Activated T-cell treated with anti-CD3 and anti-CD28 coated beads for 24 hours (primary cell): ENCODE measurements at places on chromosomes 16 and 17.

DNA sequence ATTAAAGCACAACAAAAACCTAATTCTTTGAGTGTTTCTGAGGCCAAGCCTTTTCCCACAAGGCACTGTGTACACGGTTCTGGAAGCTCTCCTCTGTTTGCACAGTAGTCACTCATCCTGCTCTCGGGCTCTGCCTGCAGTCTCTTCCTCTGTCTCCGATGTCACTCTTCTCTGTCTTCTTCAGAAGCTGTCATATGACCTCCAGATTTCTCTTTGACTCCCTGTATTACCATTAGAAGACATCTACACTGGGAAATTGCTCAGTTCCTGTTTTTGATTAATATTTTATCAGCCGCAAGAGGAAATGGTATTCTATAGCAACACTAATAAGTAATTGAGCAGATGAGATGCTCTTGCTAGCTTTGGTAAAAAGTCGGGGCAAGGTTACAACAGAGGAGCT, 422.9 kb downstream of the WWOX start:
- DNase-seq, result no peak

DNA sequence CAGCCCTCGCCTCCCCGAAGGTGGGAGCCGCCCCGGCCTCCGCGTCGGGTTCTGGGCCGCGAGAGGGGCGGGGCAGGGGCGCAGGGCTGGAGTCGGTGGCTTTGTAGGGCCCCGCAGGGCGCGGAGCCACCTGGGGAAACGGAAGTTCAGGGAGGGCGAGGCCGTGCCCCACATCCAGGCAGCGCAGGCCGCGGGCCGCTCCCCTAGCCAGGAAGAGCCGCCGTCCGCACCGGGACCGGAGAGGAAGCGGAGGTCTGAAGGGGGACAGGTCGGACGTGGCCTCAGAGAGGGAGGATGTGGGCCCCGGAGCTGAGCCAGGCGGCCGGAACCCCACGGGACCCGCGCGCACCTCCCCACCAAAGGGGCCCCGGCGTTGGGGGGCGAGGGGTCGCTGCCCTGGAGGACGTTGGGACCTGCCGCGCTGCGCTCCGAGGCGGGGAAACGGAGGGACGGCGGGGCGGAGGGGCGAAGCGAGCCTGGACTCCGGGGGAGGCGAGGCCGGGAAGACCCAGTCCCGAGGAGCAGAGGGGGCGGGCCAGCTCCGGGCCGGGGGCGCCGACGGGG, 482 bp upstream of the SLC16A3 start:
- peak; percentile 26 for DNase-seq

GRCh38 chr16:49662569-49662968, 193.3 kb downstream of the ZNF423 start:
- no peak for DNase-seq

DNA sequence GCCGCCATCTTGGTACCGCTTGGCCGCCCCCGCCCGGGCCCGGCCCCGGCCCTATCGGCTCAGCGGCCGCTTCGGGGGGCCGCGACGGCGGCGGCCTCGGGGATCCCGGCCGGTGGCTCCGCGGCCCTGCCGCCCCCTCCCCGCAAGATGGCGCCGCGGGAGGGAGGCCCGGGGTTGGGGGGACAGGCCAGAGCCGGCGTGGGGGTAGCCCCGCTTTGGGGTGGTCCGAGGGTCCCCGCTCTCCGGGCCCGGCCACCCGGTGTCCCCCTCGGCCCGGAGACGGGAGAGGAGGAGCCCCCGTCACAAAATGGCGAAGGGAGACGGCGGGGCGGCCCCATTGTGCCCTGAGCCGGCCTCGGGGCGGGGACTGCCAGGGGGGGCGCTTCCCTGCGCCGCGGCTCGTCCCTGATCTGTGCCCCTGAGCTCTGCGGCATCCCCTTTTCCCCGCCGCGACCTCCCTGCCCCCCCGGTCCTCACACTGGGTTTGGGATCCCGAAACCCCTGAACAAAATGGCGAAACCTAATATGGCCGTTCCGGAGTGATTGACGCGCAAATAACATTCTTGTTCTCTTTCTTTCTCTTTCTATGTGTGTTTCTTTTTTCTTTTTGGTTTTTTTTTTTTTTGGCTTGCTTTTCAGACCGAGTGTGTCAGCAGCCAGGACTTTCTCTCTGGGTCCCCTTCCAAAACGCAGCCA, 986 bp downstream of the HAPSTR1 start:
- DNase-seq, result peak; percentile 39

GRCh38 chr17:58316260-58316960, 12.2 kb downstream of the TSPOAP1 start:
- DNase-seq, result no peak

- DNase-seq, result no peak
These were observed 23.0 kb downstream of the CDH13 start for GRCh38 chr16:82649766-82650165.

GRCh38 chr16:88442383-88442726, 10.7 kb upstream of the ZFPM1 start:
- no peak for DNase-seq

DNA sequence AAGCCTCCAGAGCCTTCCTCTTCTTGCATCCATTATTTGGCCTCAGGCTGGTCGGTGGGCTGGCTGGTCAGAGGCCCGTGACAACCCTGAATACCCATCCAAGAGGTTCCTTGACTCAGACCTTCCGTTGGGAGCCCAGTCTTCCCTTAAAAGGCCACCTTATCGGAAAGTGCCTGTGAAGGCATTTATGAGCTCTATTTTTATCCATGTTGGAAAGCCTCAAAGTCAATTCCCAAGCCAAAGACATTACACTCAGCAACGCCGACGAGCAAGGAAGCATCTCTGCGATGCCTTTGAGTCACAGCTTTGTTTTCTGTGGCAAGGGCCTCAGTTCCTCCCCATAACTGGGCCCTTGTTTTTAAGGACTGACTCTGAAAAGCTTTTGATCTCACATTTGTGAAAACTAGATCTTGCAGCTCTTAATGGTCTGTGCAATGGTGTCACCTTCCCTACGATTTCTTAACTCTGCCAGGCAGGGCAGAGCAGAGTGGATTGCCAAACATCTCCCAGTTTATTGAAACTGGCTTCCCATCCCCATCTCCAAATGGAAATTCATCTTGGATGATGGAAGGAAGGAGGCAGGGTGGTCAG, 13.3 kb upstream of the SPOP start:
- DNase-seq, result no peak

DNA sequence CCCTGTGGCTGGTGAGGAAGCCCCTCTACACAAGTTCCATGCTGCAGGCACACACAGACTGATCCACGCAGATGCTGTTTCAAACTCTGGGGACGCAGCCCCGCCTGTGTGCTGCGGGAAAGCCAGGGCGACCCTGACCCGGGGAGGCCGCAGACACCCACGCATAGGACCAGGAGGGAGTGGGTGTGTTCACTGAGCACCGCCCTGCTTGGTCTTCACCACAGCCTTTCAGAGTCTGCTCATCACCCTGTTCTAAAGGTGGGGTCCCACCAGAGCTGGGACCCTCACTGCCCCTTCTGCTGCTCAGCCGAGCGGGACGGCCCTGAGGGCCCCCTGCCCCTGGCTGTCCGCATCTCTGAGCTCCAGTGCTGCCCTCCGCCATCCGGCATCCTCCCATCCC, 7.5 kb downstream of the TSPAN10 start:
- DNase-seq, result no peak

GRCh38 chr17:39606434-39607056, 1.2 kb downstream of the NEUROD2 start:
- no peak for DNase-seq

DNA sequence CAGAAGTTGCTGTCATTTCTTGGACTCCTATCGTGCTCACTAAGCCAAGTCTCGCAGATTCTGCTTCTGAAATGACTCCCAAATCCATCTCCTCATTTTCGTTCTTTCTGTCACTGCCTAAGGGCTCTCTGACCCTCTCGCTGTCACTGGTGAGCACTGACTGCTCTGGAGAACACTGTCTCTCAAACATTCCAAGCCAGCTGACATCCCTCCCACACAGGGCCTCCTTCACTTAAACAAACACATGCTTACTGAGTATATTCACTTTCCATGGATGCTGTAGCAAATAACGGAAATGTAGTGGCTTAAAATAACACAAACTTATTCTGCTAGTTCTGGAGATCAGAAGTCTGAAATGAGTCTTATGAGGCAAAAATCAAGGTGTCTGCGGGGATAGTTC, 18.8 kb downstream of the CACNG1 start:
- no peak for DNase-seq

- no peak for DNase-seq
These were observed 77.9 kb upstream of the LGALS9 start for GRCh38 chr17:27553019-27553511.

GRCh38 chr17:40378966-40379365, 14.4 kb upstream of the GJD3 start:
- DNase-seq, result no peak

- DNase-seq, result no peak
These were observed 17.7 kb downstream of the KIF19 start for GRCh38 chr17:74343526-74344284.

GRCh38 chr17:12296209-12296625, 275.5 kb downstream of the MAP2K4 start:
- DNase-seq, result no peak

DNA sequence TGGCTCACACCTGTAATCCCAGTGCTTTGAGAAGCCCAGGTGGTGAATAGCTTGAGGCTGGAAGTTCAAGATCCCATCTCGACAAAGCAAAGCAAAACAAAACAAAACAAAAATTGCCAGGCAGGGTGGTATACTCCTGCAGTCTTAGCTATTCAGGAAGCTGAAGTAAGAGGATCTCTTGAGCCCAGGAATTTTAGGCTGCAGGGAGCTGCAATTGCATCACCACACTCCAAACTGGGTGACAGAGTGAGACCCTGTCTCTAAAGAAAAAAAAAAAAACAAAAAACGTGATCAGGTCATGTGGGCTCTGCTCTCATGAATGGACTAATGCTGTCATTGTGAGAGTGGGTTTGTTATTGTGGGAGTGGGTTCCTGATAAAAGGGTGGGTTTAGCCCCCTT, 409.1 kb downstream of the NPIPA7 start:
- DNase-seq, result no peak

- DNase-seq, result no peak
These were observed 605 bp downstream of the NLRP1 start for GRCh38 chr17:5583426-5584382.

DNA sequence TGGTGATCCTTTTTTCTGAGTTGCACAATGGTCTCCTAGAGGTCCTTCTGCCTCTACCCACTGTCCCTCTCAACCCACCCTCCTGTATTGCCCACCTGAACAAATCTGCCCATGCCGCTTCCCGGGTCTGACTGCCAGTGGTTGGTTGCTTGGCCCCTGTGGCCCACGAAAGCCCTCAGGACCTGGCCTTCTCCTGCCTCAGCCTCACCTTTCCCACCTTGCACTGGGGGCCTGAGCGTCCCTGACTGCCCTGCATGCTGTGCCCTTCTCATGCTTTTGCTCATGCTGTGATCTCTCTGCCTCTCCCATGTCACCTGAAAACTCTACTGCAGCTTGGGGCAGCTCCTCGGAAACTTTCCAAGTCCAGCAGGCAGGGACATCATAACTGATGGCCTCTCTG, 13.8 kb upstream of the KDM6B start:
- DNase-seq, result no peak

GRCh38 chr16:23103603-23104002, 45.6 kb downstream of the USP31 start:
- no peak for DNase-seq

- DNase-seq, result no peak
These were observed 22.5 kb downstream of the SLC7A6OS start for GRCh38 chr16:68288252-68288650.

DNA sequence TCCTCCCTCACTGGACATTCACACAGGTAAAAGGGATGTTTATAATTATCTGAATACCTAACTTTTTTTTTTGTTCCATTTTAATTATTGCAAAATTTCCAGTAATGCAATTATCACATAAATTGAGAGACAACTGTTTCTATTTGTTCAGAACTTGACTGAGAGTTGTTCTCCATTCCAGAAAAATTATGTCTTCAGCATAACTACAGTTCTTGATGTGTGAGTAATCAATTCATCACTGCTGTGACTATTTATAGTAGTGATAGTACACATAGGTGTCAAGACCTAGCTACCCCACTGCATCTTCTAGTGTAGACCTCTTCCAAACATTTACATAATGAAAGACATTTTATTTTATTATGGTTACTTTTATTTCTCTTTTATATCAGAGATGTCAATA, 5.8 kb upstream of the TNRC6A start:
- no peak for DNase-seq

DNA sequence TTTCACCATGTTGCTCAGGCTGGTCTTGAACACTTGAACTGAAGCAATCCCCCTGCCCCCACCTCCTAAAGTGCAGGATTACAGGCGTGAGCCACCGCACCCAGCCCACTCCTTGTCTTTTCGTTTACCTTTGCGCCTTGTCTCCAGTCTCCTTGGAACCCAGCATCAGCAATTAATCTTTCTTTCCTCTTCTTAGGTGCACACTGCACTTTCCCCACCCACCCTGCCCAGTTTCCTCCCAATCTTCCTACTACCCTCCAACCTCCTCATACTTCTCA, 1.5 kb upstream of the CLDN7 start:
- no peak for DNase-seq

DNA sequence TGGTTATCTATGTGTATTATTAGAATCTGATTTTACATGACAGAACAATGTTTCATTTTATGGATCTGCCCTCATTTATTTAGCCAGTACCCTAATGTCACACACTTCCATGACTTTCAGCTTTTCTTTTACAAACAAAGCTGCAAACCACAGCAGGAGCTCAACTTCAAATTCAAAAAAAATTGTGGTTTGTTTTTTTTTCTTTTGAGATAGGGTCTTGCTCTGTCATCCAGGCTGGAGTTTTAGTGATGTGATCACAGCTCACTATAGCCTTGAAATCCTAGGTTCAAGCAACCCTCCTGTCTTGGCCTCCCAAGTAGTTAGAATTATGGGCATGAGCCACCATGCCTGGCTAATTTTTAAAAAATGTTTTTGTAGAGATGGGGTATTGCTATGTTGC, 8.2 kb upstream of the MPRIP start:
- DNase-seq, result no peak

GRCh38 chr17:67569873-67570272, 147.9 kb upstream of the NOL11 start:
- DNase-seq, result no peak

- peak; percentile 54 for DNase-seq
These were observed 260.2 kb downstream of the ZFHX3 start for GRCh38 chr16:72787514-72788268.

- DNase-seq, result no peak
These were observed 4.3 kb downstream of the SPDYE4 start for GRCh38 chr17:8753976-8754440.

DNA sequence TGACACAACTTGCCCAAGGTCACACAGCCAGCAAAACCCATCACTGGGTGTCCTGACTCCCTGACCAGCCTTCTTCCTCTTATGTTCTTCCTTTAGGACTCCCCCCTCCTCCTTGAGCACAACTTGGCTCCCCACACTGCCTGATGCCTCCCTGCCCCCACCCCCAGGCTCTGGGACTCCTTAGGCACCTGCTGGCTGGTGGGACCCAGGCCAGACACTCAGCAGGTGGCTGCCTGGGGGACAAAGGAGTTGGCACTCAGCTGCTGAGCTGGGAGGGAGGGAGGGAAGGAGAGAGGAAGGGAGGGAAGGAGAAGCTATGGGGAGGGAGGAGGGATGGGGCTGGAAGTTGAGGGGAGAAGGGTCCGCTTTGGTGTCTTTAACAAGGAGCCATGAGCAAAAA, 8.0 kb downstream of the SEZ6 start:
- DNase-seq, result no peak
